ENCODE measurements at places on chromosomes 1 and 21. TPM values are rescaled to one million over a fixed set of nuclear protein-coding genes. Genes with fewer than 3 reads are reported as not detected.
A peak's percentile ranks its signal among the peaks of the same experiment; 100 is the strongest.

DNA sequence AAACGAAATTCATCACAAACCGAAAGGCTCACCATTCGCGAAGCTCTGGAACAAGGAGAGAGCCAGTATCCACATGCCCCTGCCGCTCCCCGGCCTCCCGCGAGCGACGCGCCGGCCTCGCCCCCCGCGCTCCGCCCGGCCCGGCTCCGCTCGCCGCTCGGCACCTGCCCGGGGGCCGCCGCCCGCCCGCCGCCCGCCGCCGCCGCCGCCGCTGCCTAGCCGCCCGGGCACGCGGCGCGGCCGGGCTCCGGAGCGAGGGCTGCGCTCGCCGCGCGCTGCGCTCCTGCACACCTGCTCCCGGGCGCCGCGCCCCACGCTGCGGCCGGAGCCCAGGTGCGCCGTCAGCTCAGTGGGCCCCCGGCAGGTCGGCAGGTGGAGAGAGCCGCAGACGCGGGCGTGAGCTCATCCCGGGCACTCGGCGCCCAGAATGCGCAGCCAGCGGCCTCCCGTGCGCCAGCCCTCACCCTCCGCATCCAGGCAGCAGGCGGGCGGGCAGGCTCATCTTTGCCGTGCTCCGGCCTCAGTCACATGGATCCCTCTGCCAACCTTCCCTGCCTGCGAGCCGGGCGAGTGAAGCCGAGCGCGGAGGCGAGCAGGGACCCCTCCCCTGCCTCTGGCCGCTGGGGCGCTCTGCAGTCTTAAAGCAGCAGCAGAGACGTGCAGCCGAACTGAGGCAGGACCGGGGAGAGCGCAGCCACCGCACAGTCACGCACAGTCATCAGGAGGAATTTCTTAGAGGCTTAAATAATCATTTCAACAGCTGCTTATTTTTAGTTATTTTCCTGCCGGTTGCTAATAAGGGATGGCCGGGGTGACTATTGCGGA, at the start of gene DSCAM:
TSS of gene DSCAM (minus strand) at position 572 of the 825 bp plus-strand sequence. CDS start at position 75, 497 bp downstream.
- H3K36me3 ChIP-seq, result no peaks in the 10 kb centered on the region
- H3K4me1 ChIP-seq, result no peaks in the 10 kb centered on the region
- no peaks in the 10 kb centered on the region for H3K27me3 ChIP-seq
- no peak within 1 kb of the TSS for H3K4me3 ChIP-seq
- H3K27ac ChIP-seq, result no peak within 1 kb of the TSS

GRCh38 chr1:208201229-208201628, 43.0 kb downstream of the PLXNA2 start:
- peaks cover 58% of the 10 kb centered on the region for H3K4me1 ChIP-seq
- H3K27me3 ChIP-seq, result no peaks in the 10 kb centered on the region
- peak overlapping the region; percentile 37 for H3K27ac ChIP-seq
- peaks cover 5% of the 10 kb centered on the region for H3K36me3 ChIP-seq
- no peak overlapping the region for H3K4me3 ChIP-seq

- no peak overlapping the region for H3K27ac ChIP-seq
Measured at GRCh38 chr1:7407544-7407895, 363.6 kb upstream of the VAMP3 start.

OR2AK2 gene
- total RNA-seq, result not detected

ITLN2 gene
- not detected for total RNA-seq

Data from PC-9 (cell line).